ENCODE measurements at places on chromosomes 11 and 22.

DNA sequence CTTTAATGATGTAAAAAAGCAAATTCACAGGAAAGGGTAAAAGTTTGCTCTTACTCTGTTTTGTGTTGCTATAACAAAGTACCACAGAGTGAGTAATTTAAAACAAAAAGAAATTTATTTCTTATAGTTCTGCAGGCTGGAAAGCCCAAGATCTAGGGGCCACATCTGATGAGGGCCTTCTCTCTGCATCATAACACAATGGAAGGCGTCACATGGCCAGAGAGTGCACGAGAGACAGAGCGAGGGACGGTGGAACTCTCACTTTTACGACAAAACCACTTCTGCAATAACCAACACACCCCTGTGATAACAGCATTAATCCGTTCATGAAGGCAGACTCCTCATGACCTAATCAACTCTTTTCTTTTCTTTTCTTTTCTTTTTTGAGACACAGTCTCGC, 31.1 kb downstream of the CD6 start:
- no peaks in the 10 kb centered on the region for H3K36me3 ChIP-seq
- H3K27ac ChIP-seq: no peak overlapping the region
- peaks cover 42% of the 10 kb centered on the region for H3K27me3 ChIP-seq
- no peak for DNase-seq
- H3K4me1 ChIP-seq: peaks cover 23% of the 10 kb centered on the region
- H3K4me3 ChIP-seq: no peak overlapping the region

DNA sequence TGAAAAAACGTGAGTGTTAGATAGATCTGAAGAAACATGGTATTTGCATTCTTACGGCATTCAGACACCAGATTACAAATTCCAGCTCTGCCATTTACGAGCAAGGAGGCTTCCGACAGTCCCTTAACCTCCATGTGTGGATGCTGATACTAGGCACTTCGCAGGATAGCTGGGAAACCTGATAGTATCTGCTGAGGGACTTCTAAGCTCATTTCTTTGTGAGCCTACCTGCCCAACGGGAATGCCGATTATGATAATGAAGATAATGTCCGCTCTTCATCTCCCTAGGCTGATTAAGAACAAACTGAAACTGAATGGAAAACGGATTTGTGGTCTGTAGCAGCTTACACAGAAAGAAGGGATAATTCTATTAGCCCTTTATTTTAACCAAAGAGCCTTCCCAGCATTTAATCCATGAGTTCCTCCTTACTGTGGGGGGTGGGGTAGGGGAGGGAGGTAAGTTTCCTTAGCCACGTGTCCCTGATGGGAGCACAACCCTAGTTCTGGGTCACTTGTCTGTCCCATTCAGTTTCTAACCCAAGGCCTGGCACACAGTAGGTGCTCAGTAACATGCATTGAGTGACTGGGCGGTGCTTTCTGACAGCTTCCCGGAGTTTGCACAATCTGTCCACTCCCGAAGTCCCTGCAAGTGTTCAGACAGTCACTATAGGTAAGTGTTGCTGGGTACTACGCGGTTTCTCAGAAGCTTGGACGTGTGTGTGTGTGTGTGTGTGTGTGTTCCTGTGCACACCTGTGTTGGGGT, 39.2 kb downstream of the CD6 start:
- no peak overlapping the region for H3K27ac ChIP-seq
- H3K36me3 ChIP-seq: no peaks in the 10 kb centered on the region
- H3K4me3 ChIP-seq: no peak overlapping the region
- peaks cover 19% of the 10 kb centered on the region for H3K4me1 ChIP-seq
- H3K27me3 ChIP-seq: peaks cover 52% of the 10 kb centered on the region
- no peak for DNase-seq

GRCh38 chr11:67666676-67667489, 7.5 kb downstream of the ALDH3B2 start:
- DNase-seq: no peak
- H3K36me3 ChIP-seq: no peaks in the 10 kb centered on the region
- no peak overlapping the region for H3K27ac ChIP-seq
- no peak overlapping the region for H3K4me3 ChIP-seq

- H3K27ac ChIP-seq: no peak overlapping the region
- H3K4me3 ChIP-seq: no peak overlapping the region
- no peaks in the 10 kb centered on the region for H3K36me3 ChIP-seq
- peaks cover 10% of the 10 kb centered on the region for H3K4me1 ChIP-seq
- DNase-seq: peak; percentile 54
Measured at GRCh38 chr11:61041755-61042518, 60.4 kb upstream of the CD5 start.

DNA sequence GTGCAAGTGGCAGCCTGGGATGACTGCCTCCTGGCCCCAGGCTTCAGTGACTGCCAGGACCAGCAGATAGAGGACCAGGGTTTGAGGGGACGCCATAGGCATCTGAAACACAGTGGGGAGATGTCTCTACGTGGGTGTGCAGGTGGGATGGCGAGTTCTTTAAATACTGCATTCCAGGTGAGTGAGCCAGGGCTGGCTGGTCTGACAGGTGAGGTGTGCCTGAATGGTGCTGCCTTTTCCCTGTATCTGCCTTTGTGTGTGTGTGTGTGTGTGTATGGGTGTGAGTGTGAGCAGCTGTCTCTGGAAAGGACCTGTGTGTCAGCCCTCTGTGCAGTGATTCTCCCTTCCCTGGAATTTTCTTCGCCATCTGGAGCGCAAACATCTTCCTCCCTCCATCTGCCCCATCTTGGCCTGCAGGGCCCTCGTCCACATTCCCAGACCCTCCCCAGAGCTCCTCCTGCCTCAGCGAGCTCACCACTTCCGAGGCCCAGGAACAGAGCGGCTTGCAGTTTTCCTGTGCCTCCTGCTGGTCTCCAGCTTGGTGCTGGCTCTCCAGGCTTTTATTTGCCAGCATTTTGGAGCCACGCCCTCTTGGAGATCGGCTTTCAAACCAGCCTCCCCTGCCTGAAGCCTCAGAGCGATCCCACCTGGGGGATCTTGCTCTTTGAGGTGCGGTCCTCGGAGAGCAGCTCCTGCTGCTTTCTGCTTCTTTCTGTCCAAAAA, at the start of gene GPHA2:
GPHA2 (minus strand) TSS at position 535 of the 723 bp plus-strand sequence; CDS start at position 102, 433 bp downstream.
- H3K4me3 ChIP-seq: peak within 1 kb of the TSS; percentile 4
- H3K27me3 ChIP-seq: peaks cover 8% of the 10 kb centered on the region
- peaks cover 7% of the 10 kb centered on the region for H3K4me1 ChIP-seq
- DNase-seq: no peak
- H3K27ac ChIP-seq: peak within 1 kb of the TSS; percentile 25
- H3K36me3 ChIP-seq: peaks cover 7% of the 10 kb centered on the region

DNA sequence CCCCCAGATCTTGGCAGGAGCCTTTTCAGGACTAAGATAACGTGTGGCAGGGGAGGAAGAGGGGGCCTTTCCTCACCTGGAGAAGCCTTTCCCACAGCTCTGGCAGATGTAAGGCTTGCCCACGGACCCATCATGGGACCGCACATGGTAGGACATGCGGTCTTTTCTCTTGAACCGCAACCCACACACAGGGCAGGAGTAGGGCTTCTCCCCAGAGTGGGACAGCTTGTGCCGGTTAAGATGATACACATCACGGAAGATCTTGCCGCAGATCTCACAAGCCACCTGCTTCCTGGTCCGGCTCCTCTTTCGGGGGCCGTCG, 1.9 kb downstream of the PATZ1 start:
- peaks cover 6% of the 10 kb centered on the region for H3K36me3 ChIP-seq
- H3K4me1 ChIP-seq: peaks cover 60% of the 10 kb centered on the region
- no peak for DNase-seq
- H3K4me3 ChIP-seq: peak overlapping the region; percentile 74
- H3K27me3 ChIP-seq: no peaks in the 10 kb centered on the region
- peak overlapping the region; percentile 96 for H3K27ac ChIP-seq

DNA sequence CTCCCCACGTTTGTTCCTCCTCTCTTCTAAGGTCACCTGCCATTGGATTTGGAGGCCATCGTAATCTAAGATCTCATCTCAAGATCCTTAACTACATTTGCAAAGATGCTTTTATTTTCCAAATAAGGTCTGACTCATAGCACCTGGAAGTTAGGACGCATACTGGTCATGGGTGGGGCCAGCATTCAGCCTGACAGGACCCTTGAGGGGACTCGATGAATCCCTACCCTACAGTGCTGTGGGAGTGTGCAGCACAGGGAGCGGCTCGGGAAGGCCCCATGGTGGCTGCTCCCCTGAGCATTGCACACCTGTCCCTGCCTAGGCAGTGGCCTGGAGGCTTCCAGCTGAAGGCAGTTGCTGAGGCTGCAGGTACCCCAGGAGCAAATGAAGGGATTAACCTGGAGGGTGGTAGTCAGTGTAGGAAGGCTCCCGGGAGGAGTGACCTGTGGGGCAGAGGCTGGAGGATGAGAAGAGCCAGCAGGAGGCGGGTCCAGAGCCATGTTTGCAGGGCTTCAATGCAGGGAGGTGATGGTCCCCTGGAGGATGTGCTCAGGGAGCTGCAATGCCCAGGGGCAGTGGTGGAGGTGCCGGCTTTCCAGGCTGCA, 362.2 kb downstream of the CTTN start:
- DNase-seq: no peak
- no peak overlapping the region for H3K4me3 ChIP-seq
- no peaks in the 10 kb centered on the region for H3K4me1 ChIP-seq
- H3K27ac ChIP-seq: no peak overlapping the region
- H3K27me3 ChIP-seq: peaks cover 9% of the 10 kb centered on the region

GRCh38 chr11:66688561-66689534, 11.2 kb upstream of the RBM4B start:
- H3K27me3 ChIP-seq: no peaks in the 10 kb centered on the region
- peaks cover 19% of the 10 kb centered on the region for H3K36me3 ChIP-seq
- no peak overlapping the region for H3K4me3 ChIP-seq
- H3K4me1 ChIP-seq: peaks cover 10% of the 10 kb centered on the region

GRCh38 chr22:19424186-19424500, 7.4 kb downstream of the HIRA start:
- H3K4me3 ChIP-seq: no peak overlapping the region
- no peak overlapping the region for H3K27ac ChIP-seq
- no peak for DNase-seq
- peaks cover 1% of the 10 kb centered on the region for H3K36me3 ChIP-seq
- H3K4me1 ChIP-seq: peaks cover 2% of the 10 kb centered on the region
- H3K27me3 ChIP-seq: no peaks in the 10 kb centered on the region

DNA sequence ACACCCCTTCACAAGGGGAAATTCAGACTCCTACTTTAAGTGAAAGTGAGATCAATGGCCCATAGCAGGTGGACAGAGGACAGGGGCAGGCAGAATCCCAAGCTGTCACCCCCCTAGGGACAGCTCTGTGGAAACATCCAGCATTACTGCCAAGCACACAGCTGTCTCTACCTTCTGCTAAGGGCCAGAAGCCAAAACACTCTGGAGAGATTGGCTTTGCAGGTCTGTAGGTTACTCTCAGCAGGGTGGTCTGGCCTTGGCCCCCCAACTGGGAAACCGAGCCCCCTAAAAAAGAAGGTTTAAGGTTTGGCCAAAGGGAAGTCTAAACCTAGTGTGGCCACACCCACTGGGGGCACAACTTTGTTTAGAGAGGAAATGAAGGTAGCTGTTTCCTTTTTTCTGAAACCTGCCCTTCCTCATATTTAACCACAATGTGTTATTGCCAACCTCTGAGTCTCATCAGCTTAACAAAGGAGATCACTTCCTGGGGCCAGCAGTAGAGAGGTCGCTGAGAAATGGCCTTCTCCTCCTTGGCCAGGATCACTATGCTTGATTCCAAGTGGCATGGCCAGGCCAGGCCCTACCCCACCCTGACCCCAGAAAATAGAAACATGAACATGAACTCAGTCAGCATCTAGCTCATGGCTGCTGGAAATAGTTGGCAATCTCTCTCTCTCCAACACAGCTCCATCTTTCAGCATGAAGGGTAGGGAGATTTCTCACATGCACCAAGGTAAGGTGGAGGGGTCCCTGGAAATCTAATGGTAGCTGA, 25.9 kb upstream of the SCARF2 start:
- no peak for DNase-seq
- H3K36me3 ChIP-seq: peaks cover 24% of the 10 kb centered on the region
- no peaks in the 10 kb centered on the region for H3K27me3 ChIP-seq
- peaks cover 4% of the 10 kb centered on the region for H3K4me1 ChIP-seq
- no peak overlapping the region for H3K4me3 ChIP-seq
- H3K27ac ChIP-seq: no peak overlapping the region

DNA sequence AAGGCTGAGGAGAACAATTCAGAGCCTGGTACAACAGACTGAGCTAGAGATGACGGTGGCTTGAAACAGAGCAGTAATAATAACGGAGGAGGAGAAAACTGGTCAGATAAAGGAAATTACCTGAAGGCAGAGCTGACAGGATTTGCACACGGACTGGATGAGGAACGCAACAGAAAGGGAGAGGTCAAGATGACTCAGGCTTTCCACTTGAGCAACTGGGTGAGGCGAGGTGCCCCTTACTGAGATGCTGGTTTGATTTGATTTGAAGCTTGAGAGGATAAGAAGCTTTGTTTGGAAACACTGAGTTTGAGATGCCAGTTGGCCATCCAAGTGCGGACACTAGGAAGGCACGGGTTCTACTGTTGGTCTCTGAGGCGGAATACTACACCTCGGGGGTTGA, 35.4 kb upstream of the NRIP3 start:
- H3K4me3 ChIP-seq: no peak overlapping the region
- no peaks in the 10 kb centered on the region for H3K36me3 ChIP-seq
- no peak overlapping the region for H3K27ac ChIP-seq
- no peaks in the 10 kb centered on the region for H3K27me3 ChIP-seq
- DNase-seq: no peak

- peaks cover 8% of the 10 kb centered on the region for H3K36me3 ChIP-seq
- H3K4me1 ChIP-seq: peaks cover 3% of the 10 kb centered on the region
- H3K27ac ChIP-seq: no peak overlapping the region
- H3K4me3 ChIP-seq: peak overlapping the region; percentile 15
- DNase-seq: peak; percentile 66
- peaks cover 50% of the 10 kb centered on the region for H3K27me3 ChIP-seq
Measured at GRCh38 chr22:37982938-37983859, 1.2 kb downstream of the SOX10 start.

DNA sequence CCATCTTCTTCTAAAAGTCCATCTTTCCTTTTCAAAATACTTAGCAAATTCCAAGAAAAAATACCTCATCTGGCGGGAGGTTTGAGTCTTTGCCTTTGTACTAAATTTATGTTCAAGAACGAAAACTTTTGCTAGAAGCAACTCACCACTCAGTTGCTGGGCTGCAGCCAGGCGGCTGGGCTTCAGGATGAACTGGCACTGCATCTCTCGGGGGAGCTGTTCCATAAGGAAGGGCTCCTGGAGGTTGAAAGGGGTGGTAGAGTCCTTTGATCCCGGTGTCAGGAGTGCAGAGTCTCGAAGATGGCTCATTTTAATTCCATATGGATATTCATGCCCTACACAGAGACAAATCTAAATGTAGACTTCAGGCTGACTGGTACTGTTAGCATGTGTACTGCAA, 105.8 kb downstream of the ARHGAP20 start:
- no peak overlapping the region for H3K27ac ChIP-seq
- H3K27me3 ChIP-seq: no peaks in the 10 kb centered on the region
- no peak for DNase-seq
- H3K36me3 ChIP-seq: peaks cover 11% of the 10 kb centered on the region
- peaks cover 13% of the 10 kb centered on the region for H3K4me1 ChIP-seq

- no peak for DNase-seq
- H3K27me3 ChIP-seq: no peaks in the 10 kb centered on the region
- H3K36me3 ChIP-seq: no peaks in the 10 kb centered on the region
- no peaks in the 10 kb centered on the region for H3K4me1 ChIP-seq
- H3K4me3 ChIP-seq: no peak overlapping the region
Measured at GRCh38 chr11:59365232-59366018, 6.7 kb downstream of the OR5AN1 start.

Data from mesothelial cell of epicardium (in vitro differentiated cells).